ENCODE measurements at places on chromosomes 3 and 15.

GRCh38 chr15:79656151-79657000 is 224.2 kb downstream of the MINAR1 start:
- DNase-seq = no peak

- no peak for DNase-seq
Measured at GRCh38 chr3:133570139-133570936, 3.1 kb upstream of the CDV3 start.

DNA sequence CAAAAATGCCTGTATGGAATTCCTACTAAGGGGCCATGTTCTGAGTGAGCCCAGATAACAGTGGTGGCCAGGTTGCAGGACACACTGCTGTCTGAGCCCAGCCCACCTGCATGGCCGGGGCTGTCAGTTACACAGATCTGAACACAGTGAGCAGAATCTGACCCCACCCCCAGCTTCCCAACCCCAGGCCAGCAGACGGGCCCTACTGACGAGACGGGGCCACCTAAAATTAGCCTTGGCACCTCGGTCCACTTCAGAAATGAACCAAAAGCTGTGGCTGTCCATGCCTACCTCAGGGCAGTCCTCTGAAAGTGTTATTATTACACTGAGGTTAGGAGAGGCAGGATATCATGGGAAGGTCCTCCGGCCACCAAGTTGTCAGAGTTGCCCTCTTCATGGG is 51.8 kb downstream of the LMCD1 start:
- no peak for DNase-seq

DNA sequence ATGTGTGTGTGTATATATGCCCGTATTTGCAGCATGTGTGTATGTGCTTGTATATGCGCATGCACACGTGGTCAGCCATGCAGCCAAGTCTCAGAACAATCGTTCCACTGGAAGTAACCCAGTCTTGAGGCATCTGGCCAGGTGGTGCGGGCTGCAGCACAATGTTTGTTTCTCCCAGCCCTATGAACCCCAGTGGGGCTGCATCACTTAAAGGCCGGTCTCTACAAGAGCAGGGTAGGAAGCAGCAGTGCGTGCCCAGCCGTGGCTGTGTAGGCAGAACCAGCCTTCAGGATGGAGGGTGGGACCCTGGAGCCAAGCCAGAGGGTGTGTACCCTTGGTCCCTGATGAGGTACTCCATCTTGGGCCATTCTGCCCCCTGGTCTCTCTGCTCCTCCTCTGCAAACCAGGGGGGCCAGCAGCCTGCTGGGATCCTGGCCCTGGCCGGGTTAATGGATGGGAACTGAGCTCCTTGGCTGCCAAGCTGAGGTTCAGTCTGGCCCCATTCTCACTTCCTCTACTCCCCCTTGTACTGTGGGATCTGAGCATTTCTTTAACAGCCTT is 11.8 kb downstream of the KLF13 start:
- DNase-seq = no peak

DNA sequence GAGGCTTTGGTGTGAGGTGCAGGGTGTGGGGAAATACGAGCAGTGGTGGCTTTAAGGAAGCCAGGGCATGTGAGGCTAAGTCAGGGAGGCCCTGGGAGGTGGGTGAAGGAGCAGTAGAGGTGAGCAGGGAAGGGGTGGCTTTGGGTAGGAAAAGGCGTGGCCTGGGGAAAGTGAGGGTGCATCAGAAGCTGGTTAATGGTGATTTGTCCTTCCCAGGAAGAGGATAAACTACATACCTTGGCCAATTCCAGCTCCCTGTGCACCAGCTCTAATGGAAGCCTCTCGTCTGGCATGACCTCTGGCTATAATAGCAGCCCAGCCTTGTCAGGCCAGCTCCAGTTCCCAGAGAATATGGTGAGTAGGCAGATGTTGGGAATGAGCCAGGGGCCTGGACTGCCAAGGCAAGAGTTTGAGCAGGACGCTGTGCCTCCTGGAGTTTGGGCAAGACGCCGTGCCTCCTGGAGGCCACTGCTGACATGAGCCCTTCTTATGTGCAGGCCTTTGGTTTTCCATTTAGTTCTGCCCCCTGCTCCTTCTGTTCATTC is 41.3 kb downstream of the CDAN1 start:
- DNase-seq = no peak

DNA sequence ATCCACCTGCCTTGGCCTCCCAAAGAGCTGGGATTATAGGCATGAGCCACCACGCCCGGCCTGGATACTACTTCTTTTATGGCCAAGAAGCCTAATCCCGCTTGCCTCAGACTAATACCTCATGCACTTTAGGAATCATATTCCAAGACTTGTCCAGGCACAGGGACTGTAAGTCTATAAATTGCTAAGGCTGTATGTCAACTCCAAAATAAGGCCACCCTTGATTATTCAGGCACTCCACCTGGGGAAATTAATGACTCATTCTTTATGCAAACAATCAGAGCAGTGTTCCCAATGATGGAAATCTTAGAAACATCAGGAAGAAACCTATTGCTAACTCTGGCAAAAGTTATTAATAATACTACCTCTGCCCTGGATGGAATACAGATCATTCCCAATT is 98.4 kb downstream of the ERC2 start:
- DNase-seq = no peak

- DNase-seq = no peak
Measured at GRCh38 chr3:8739757-8740504, 6.3 kb downstream of the CAV3 start.

DNA sequence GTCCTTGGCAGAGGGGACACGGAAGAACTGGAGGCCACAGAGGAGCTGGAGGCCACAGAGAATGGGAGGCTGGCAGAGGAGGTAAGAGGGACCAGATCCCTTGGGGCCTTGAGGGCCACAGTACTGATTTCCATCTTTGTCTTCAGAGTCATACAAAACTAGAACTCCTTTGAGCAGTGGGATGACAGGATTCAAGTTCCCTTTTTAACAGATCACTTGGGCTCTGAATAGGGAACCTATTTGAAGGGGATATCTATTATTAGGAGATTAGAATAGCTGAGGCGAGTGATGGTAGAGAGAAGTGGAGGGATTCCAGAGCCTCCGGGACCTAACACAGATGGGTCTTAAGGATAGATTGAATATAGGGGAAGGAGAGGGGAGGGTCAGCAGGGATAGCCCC is 55.7 kb downstream of the OXNAD1 start:
- no peak for DNase-seq

DNA sequence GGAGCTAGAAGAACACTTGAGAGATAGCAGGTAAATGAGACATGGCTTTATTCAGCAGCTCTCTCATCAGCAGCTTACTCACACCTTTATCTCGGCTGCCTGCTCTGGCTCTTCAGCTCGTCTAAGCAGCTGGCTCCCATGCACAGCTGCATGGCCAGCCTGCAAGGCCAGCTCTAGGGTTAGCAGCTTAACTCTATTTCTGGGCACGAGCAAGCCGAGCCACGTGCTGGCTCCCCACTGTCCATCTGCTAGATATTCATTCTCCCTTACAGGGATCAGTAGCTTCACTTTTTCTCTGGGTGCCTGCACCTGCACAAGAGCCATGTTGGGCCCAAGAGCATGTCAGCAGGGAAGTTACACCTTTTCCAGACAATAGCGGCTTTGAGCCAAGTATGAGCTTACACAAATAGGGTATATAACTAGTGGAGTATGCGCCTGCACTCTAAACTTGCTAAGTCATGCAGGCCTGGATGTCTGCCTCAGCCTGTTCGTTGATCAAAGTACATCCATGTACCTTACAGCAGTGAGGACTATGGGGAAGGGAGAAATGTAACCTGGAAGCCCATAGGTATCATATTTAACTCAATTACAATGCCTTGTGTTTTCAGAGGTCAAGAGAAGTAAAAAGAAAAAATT is 174.9 kb upstream of the SNTN start:
- no peak for DNase-seq

DNA sequence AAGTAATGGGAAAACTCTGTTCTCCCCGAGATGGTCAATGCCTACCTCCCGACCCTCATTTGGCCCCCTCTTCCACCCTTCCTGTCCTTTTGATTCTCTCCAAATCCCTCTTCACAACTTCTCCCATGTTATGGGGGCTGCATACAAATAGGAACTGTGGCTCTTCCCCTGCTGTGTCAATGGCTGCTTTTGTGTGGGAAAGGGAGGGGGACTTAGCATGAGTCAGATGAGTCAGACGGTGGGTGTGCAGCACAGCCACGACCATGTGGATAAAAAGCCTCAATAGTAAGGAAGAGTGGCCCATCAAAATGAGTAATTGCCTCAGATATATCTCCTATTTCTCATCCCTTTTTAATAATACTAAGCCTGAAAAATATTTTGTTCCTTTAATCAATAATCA is 31.9 kb downstream of the SPATA16 start:
- DNase-seq = peak; percentile 6

DNA sequence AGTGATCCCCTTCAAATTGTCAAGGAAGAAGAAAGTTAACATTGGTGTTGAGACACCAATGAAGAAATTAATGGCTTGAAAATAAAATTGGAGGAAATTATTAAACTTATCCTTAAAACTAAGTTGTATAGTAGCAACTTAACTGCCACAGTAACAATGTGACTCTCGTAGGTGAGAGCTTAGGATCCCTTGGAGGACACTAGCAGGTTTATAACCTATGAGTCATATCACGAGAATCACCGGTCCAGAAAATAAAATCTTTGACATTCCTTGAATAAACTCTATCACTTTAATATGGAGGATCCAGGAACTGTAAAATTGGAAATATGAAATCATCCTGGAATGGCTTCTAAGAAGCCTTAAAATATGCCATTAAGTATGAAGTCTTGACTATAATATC is 2.1 kb downstream of the GHSR start:
- DNase-seq = no peak

DNA sequence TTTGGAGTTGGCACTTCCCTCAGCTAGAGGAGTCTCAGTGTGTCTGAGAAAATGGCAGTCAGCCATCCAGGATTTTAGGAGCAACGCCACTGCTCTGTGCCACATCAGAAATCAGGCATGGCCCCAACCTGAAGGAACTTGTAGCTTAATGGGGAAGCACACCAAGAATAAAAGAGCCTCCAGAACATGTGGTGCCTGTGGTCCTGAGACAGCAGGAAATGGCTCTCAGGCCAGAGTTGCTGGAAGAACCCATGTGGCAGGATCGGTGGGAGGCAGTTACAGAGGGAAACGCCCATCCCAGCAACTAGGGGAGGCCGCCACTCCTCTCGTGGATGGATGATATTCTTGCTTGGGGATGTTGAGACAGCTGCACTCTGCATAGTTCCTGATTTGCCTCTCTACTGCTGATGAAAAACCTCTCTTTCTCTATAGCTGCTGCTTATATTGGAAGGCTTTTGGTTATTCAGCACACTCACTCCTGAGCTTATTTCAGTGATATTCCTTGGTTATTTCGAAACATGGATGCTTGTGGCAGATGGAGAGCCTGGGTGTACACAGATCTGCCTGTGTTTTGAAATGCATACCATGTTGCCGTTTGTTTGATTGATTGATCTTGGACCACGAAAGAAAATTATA is 52.4 kb downstream of the KLHL25 start:
- DNase-seq = no peak

DNA sequence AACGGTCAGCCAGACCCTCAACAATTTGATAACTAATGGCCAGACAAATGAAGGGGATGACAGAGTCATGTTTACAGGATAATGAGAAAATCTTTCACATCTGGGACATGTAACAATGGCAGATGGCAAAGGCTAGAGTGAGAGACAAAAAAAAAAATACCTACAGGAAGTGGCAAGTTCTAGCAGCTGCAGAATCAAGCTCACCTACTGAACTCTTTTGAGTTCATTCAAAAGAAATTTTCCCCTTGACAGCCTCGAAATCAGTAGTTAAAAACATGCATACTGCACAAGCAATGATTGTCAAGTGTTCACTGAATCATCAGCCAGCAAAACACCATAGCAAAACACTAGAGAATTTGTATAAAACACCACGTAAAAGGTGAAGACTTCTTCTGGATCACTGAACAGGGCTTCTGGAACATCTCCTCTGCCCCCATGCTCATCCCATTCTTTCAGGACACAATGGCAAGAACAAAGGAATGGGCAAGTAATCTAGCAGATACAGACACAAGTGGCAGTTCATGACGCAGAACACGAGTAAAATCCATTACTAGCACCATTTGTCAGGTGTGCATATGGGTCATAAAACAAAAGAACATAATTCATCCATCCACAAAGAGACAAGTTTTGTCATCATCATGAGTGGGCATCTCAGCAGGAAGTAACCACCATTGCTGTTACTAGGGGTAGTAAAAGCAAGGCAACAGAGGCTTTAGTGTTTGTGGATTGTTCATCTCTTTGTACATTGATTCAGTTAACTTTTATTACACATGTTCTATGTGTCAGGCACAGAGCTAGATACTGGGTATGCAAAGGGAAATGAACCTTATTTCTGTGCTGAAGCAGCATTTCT is 13.8 kb upstream of the KCNMB2 start:
- DNase-seq = peak; percentile 35

DNA sequence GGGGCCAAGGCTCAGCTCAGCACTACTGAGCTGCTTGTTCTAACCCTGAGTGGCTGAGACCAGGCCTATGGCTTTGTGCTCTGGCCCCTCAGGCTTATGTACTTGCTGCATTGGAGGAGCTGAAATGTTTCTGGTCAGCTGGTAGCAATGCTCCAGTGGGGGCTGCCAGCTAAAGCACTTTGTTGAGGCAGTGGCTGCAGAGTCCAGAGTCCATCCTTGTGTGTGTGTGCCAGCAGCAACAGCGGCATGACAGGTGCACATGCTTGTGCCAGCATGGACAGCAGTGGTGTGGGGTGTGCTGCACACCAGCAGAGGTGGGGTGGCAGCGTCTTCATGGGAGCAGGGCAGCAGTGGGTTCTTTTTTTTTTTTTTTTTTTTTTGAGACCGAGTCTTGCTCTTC is 169.1 kb downstream of the VPS8 start:
- DNase-seq = no peak

GRCh38 chr3:72576563-72576962 is 271.7 kb downstream of the SHQ1 start:
- DNase-seq = no peak

DNA sequence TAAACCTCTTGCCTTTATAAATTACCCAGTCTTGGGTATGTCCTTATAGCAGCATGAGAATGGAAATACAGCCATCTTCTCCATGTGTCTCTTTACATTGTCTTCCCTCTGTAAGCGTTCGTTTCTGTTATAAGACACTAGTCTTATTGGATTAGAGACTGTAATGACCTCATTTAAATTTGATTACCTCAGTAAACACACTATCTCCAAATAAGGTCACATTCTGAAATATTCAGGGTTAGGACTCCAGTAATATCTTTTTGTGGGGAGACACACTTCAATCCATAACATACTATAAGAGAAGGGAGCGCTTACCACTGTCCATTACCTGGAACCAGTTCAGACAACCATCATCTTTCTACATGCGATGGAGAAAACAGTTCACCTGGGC is 34.3 kb upstream of the CD47 start:
- peak; percentile 54 for DNase-seq

DNA sequence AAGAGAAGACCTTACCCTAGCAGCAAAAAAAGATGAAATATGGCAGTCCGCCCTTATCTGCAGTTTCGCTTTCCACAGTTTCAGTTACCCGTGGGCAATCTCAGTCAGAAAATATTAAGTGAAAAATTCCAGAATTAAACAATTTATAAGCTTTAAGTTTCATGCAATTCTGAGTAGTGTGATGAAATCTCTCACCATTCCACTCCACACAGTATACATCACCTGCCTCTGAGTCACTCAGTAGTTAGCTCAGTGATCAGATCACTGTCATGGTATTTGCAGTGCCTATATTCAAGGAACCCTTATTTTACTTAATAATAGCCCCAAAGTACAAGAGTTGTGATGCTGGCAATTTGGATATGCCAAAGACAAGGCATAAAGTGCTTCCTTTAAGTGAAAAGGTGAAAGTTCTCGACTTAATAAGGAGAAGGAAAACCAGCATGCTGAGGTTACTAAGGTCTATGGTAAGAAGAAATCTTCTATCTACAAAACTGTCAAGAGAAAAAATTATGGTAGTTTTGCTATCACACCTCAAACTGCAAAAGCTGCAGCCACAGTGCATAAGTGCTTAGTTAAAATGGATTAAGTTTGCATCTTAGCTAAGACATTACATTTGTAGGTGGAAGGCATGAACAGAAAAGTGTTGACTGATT is 48.1 kb downstream of the HSPBAP1 start:
- no peak for DNase-seq
